Activated CD8-positive, alpha-beta T cell treated with anti-CD3 and anti-CD28 coated beads for 36 hours (primary cell): ENCODE measurements at places on chromosomes 6 and 20. TPM values are rescaled to one million over a fixed set of nuclear protein-coding genes. Genes with fewer than 3 reads are reported as not detected.

GRCh38 chr6:47247227-47247797 is 62.4 kb downstream of the TNFRSF21 start:
- DNase-seq = no peak

- DNase-seq = no peak
Observed at GRCh38 chr6:118859517-118860064, 34.4 kb upstream of the ASF1A start.

Gene CEP85L
- 40.3 TPM for total RNA-seq

Gene VWA7
- total RNA-seq = 1.6 TPM

Gene GNMT
- 0.25 TPM for total RNA-seq
